ENCODE measurements at places on chromosomes 4 and X.
A peak's percentile ranks its signal among the peaks of the same experiment; 100 is the strongest.

DNA sequence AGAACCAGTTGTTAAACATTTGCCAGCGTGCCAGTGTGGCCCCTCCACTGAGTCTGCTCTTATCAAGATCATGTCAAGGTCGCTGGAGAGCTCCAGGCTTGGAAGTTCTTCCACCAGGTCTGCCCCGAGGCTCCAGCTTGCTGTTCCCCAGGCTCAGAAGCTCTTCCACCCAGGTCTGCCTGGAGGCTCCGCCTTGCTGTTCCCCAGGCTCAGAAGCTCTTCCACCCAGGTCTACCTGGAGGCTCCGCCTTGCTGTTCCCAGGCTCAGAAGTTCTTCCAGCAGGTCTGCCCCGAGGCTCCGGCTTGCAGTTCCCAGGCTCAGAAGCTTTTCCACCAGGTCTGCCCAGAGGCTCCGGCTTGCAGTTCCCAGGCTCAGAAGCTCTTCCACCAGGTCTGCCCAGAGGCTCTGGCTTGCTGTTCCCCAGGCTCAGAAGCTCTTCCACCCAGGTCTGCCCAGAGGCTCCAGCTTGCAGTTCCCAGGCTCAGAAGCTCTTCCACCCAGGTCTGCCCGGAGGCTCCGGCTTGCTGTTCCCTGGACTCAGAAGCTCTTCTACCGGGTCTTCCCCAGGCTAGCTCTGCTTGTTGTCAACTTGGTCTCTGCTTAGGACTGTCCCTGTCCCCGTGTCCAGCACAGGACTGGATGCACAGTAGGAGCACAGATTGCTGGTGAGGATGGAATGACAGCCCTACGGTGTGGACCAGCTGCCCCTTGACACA is 54.4 kb downstream of the HMX1 start:
- no peak for DNase-seq

DNA sequence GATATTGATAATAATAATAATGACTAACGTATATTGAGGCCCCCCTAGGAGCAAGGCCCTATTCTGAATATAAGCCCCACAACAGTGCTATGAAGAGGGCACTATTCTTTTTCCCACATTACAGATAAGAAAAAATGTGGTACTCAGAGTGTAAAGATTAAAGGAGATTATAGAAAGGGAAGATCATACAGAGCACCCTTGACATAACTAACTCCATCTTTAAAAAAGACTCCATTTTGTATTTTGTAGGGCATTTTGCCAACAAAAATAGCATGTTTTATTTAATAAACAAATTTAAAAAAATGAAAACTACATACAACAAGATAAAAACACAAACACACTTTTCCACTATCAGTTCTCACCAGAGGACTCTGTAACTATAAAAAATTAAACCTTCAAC is 42.1 kb downstream of the GUCY1A1 start:
- no peak for DNase-seq

DNA sequence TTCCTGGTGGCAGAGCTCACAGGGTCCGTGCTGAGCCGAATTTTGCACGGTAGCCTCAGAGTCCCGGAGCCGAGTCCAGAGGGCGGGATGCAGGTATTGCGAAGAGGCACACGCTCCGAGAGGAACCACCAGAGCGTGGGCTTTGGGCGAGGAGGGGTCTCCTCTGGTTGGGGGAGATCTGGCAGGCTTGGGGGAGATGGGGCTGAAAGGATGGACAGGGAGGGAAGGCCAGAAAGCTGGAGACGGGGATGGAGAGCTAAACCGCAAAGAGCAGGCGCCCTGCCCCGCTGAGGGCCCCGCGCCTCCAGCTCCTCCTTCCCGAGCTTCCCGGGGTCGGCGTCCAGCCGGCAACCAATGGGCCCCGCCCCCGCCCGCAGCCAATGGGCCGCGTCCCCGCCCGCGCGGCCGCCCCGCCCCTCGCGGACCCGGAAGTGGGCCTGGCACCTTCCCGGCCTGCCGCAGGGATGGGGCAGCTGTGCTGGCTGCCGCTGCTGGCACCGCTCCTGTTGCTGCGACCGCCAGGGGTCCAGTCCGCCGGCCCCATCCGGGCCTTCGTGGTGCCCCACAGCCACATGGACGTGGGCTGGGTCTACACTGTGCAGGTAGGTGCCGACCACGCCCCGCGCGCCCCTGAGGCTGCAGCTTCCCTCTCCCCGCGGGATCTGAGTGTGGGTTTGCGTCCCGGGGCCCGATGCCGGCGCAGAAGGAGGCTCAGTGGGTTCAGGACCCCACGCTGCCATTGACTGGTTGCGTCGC is at the start of gene MAN2B2:
MAN2B2 (plus strand) TSS at position 443 of the 756 bp plus-strand sequence; CDS start at position 465, 22 bp downstream.
- peak; percentile 69 for DNase-seq

GRCh38 chr4:73586666-73587065 is 33.6 kb downstream of the RASSF6 start:
- no peak for DNase-seq

- no peak for DNase-seq
Measured at GRCh38 chr4:22021106-22021505, 72.5 kb upstream of the KCNIP4 start.

DNA sequence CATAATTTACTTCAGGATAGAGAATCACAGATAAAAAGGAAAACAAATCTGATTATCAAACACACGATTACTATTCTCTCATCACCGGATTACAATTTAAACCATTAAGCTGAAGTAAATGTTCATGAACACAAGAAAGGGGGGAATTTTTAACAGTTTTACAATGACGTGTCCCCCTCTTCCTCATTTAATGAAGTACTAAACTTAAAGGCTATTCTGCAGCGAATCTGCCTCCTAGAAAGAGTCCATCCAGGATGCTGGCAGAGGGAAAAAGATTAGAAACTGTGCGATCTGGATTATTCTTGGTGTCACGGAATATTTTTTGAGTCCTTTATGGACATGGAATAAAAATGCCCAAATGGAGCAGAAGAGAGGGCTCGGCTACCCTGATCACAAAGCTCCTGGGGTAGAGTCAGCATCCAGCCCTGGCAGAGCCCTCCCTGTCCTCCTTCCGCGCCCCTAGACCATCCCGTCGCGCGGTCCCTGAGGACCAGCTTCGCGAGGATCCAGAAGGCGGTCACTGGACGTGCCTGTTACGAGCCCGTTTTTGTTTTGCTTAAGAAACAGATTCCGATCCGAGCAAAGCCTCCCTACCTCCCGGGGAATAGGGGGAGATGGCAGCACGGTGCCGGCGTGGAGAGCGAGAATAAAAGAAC is 1.2 kb downstream of the ELF2 start:
- DNase-seq: no peak

GRCh38 chr4:73309211-73309610 is 50.6 kb upstream of the ANKRD17 start:
- DNase-seq: peak; percentile 70

GRCh38 chrX:72003811-72004750 is 93.4 kb downstream of the NHSL2 start:
- DNase-seq: peak; percentile 41

DNA sequence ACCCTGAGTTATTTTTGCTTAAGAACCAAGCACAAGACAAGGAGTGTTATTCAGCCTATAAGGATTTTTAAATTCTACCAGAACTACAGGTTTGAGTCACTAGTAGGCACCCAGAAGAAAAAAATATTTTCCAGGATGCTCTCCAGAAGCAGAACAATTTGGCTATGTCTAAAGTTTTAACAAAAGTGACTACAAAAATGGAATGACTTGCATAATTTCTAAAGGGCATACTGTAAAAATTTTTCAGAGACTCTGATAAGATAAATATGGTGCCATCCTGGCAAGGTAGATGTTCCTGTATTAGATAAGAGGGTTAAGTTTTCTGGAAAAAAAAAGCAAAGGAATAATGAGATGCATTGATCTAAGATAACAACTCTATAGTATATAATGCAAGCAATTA is 68.6 kb upstream of the FAM9A start:
- DNase-seq: no peak

DNA sequence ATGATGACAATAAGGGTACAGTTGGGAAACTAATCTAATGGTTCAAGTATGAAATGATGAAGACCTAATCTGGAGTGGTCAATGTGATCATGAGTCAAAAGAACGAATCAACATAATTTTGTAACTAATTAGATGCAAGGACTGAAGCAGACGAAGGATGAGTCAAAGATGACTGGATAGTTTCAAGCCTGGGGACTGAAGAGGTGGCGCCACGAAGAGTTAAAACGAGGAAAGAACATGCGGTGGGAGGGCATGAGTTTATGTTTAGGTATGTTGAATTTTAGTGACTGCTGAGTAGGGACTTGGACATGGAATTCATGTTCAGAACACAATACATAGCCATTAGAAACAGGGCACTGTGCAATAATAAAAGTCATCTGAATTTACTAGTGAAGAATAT is 221.5 kb upstream of the FAM241A start:
- no peak for DNase-seq

DNA sequence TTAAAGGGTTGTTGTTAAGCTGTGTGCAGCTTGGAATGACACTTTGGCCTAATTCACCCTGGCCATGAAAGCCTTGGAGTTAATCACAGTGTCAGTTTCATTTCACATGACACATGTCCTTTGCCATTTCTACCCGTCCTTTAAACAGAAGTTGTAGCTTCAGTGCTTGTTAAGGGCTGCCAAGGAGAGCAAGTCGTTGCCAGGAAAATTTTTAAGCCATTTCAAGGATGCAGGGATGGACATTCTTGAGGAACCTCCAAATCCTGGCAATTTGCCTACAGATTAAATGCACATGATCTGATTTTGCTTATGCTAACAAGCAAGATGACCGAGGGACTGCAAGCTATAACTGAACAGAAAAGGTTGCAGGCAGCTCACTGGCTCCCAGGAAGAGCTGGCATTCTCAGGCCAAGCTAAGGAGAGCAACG is 40.5 kb downstream of the SETD7 start:
- no peak for DNase-seq

DNA sequence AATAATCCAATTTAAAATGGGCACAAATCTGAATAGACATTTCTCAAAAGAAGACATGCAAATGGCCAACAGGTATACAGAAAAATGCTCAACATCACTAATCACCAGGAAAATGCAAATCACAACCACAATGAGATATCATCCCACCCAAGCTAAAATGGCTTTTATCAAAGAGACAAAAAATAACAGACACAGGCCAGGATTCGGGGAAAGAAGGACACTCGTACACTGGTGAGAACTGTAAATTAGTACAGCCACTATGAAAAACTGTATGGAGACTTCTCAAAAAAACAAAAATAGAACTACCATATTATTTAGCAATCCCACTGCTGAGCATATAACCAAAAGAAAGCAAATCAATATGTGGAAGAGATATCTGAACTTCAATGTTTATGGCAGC is 8.5 kb downstream of the SPP1 start:
- DNase-seq: no peak

DNA sequence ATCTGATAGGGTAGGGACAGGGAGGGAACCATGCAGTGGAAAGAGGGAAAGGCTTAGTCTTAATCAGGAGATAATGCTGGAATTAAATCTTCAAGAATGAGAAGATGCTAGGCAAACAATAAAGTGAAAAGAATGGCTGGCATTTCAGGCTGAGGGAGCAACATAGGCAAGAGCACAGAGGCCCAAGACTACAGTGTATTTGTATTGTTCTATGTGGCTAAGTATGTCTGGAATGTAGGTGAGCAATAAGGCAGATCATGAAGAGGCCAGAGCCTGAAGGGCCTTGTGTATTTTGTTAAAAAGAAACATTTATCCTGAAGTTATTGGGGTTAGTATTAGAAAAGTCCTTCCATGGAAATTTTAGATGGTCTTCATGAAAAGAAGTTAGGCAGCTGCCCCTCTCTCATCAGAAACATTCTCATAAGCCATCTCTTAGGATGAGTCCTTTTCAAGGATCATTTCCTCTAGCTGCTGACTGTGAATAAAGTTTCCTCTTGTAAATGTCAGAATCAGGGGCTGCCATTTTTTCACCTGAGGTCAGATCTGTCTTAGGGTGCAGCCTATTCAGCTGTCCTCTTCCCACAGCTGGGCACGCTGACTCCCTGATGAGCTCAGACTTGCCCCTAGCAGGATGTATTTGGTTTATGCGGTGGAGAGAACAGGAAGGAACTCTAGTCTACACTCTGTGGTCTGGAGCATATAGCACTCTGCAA is 46.3 kb downstream of the ATP10D start:
- DNase-seq: peak; percentile 98

DNA sequence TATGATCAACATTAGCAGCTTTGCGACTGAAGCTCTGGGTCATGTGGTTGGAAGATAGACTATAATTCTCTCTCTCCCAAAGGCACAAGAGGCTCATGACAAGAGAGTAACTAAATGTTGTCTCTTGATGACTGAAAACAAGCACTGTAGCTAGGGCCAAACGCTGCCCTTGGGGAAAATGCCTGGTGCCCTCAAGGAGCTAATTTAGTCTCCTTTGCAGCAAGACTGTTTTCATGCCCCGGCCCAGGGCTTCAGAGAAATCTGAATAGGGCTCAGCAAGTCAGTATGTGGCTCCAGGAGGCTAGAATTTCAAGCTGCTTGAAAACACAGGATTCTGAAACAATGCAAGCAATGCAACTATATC is 411.9 kb downstream of the GPAT3 start:
- DNase-seq: no peak

GRCh38 chr4:54169176-54169575 is 59.9 kb upstream of the PDGFRA start:
- peak; percentile 42 for DNase-seq

- DNase-seq: no peak
Measured at GRCh38 chr4:183145773-183146172, 46.7 kb downstream of the WWC2 start.

DNA sequence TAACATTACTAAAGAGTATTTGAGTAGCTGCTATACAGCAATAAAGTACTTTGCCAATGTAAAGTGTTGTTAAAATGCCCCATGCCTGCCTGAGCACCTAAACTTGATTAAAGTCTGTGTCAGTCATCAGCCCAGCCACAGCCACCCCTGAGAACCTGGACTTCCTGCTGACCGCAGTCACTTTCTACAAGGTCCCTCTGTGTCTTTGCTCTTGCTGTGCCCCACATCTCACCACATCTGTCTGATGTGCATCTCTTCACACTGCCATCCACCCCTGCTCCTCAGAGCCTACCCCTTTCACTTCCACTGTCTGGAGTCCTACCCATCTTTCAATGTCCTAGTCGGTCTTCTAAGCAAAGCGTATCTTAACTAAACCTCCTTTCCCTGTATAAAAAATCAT is 25.7 kb downstream of the ALPK1 start:
- no peak for DNase-seq

- no peak for DNase-seq
Measured at GRCh38 chr4:71261633-71262121, 77.1 kb upstream of the SLC4A4 start.

GRCh38 chrX:95884186-95884585 is 800.5 kb upstream of the DIAPH2 start:
- DNase-seq: no peak

- peak; percentile 95 for DNase-seq
Measured at GRCh38 chr4:112296949-112297880, at the start of gene ALPK1. ALPK1 (plus strand) TSS chr4:112297369.

- DNase-seq: peak; percentile 55
Measured at GRCh38 chrX:15686818-15687685, 22.4 kb upstream of the CLTRN start.

- DNase-seq: peak; percentile 84
Measured at GRCh38 chrX:115616943-115617563, 56.1 kb downstream of the PLS3 start.

GRCh38 chrX:40103565-40104323 is 6.0 kb upstream of the BCOR start:
- no peak for DNase-seq

Measured in iris pigment epithelial cell (primary cell).